ENCODE measurements at places on chromosomes 16 and 17.

DNA sequence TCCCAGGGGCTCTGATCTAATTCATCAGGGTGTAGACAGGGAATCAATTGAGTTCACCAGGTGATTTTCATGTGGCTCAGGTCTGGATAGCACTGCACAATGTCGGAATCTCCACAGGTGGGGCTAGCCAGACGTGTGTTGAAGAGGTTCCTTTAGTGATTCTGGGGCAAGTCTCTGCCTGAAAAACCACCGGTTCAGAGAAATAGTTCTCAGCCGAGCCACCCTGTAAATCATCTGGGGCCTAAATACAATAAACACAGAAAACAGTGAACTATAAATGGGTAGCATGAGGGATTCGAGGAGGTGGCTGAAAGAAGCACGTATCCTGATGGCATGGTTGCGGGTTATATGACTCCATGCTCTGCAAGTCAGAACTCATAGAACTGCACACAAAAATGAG lies 21.3 kb downstream of the ASPA start:
- H3K27me3 ChIP-seq: no peaks in the 10 kb centered on the region
- no peaks in the 10 kb centered on the region for H3K4me1 ChIP-seq
- H3K4me3 ChIP-seq: no peak overlapping the region
- H3K36me3 ChIP-seq: no peaks in the 10 kb centered on the region

DNA sequence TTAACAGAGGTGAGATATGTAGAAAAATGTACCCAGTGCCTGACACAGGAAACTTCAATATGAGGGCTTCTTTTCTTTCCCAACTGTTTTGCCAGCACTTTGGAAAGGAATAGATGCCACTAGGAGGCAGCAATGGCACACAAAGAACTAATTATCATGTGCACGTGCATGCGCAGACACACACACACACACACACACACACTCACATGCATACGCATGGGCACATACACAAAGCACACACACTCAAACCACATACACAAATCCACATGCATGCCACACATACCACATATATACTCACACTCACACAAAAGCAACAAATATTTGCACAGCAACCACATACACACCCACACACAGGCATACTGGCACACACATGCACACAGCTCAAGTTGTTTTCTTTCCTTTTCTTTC lies 8.8 kb upstream of the CEP112 start:
- no peaks in the 10 kb centered on the region for H3K36me3 ChIP-seq
- H3K27ac ChIP-seq: no peak overlapping the region
- peak; percentile 60 for DNase-seq
- H3K27me3 ChIP-seq: no peaks in the 10 kb centered on the region
- no peak overlapping the region for H3K4me3 ChIP-seq

DNA sequence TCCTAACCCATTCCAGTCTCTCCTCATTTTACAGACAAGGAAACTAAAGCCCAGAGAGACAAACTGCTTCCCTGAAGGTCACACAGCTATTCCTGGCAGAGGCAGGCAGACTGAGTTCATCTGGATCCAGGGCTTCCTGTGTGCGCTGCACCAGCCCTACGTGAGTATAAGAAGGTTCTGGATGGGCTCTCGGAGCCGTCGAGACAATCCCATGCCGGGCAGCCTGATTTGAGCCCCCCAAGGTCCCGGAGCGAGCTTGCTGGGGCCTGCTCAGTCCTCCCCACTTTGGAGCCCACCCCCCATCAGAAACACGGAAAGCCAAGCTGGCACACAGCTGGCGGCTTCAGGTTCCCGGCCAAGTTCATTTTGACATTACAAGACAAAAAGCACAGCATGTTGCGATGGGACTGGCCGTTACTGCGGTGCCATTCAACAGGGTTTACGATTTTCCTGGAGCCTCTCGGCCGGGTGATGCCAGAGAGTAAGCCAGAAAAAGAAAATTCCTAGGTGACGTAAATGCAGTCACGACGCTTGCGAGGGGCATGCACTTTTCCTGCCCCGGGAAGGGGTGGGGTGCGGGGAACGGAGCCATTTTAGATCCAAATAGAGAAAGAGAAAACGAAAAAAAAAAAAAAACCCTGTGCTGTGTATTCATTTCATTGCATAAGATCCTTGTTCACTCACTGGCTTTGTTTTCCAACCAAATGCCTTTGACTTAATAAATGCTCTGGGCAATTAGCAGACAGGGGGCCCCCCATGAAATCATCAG lies 167.1 kb upstream of the FOXF1 start:
- H3K27me3 ChIP-seq: no peaks in the 10 kb centered on the region
- H3K36me3 ChIP-seq: no peaks in the 10 kb centered on the region
- DNase-seq: peak; percentile 82
- peak overlapping the region; percentile 91 for H3K27ac ChIP-seq
- H3K4me3 ChIP-seq: no peak overlapping the region

GRCh38 chr16:8887952-8888560 lies 5.9 kb downstream of the LITAFD start:
- no peak overlapping the region for H3K27ac ChIP-seq
- no peak overlapping the region for H3K4me3 ChIP-seq
- H3K27me3 ChIP-seq: no peaks in the 10 kb centered on the region
- H3K4me1 ChIP-seq: peaks cover 57% of the 10 kb centered on the region
- H3K36me3 ChIP-seq: peaks cover 48% of the 10 kb centered on the region

DNA sequence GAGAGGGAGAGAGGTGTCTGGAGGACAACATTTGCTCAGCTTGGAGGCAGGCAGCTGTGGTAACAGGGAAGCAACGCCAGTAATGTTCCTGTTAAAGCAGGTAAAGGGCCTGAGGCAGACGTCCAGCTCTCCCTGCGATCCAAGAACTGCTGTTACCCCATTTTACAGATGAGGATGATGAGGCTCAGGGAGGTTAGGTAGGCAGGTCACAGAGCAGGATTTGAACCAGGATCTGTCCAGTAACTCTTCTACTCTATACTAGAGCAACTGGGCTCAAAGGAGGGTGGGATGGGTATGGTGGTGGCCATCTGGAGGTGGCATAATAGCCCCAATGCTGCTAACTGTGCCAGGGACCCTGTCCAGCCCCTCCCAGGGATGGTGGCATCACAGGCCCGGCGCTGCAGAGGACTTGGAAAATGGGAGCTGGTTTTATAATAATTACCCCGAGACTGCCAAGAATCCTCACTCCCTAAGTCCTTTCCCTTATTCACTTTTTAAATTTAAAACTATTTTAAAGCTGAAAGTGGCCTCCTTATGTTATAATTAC lies 12.0 kb downstream of the CA7 start:
- no peaks in the 10 kb centered on the region for H3K36me3 ChIP-seq
- no peak overlapping the region for H3K27ac ChIP-seq
- no peak overlapping the region for H3K4me3 ChIP-seq
- no peak for DNase-seq

DNA sequence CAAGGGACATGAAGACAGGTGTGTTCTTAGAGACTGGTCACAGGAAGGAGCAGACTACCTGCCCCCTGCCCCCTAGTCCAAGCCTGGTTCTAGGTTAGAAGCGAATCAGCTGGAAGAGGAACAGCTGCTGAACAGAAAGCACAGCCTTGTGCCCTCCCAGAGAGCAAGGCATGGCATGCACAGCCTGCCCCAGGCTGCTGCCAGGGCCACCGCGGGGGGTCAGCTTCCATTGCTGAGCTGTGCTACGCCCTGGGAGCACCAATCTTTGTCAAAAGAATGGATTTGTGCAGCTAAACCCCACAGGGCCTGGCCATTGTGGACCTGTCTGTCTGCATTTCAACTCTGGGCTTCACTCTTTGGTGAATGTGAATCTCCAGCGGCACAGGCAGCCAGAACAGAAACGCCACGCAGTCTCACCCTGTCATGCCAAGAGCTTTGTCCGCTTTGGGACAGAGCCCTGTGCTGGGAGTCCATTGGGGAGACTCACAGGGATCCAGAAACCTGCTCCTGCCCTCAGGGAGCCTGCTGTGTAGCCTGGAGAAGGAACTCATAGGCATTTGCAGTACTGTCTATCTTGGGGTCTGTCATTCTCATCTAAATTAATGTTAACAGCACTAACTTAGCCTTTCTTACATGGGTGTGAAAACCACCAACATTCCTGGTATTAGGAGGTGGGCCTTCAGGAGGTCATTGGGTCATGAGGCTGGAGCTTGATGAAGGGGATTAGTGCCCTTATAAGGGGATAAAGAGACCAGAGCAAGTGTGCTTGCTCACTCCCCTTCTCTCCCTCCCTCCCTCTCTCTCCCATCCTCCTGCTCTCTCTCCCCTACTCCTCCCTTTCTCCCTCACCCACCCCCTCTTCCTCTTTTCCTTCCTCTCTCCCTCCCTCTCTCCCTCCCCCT lies 25.6 kb upstream of the CDRT4 start:
- no peak for DNase-seq
- H3K27ac ChIP-seq: no peak overlapping the region
- H3K36me3 ChIP-seq: no peaks in the 10 kb centered on the region
- H3K27me3 ChIP-seq: no peaks in the 10 kb centered on the region
- peaks cover 18% of the 10 kb centered on the region for H3K4me1 ChIP-seq

DNA sequence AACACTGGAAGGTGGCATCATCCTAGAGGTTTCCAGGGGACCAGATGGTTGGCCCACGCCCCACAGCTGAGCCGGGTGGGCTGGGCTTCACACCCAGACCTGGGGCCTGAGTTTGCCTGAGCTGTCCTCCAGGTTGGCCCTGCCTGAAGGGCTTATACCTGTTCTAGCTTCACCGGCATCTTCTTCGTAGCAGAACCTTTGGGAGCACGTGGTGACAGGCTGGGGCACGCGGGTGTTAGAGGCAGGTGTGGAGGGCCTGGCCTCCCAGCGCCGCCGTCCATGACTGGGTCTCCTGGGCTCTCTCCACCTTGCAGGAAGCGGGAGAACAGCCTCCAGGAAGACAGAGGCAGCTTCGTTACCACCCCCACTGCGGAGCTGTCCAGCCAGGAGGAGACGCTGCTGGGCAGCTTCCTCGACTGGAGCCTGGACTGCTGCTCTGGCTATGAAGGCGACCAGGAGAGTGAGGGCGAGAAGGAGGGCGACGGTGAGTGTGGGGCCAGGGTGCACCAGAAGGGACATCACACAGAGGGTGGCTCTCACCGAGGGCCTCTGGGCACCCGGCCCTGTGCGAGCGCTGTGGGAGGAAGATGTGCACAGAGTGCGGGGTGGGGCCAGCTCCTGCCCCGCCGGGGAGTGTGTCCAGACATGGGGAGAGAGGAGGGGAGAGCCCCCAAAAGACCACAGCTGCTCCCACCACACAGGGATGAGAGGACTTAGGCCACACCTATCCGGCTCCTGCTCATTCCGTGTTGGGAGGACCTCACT lies 4.6 kb upstream of the TEDC2 start:
- H3K4me3 ChIP-seq: no peak overlapping the region
- DNase-seq: no peak
- H3K4me1 ChIP-seq: peaks cover 12% of the 10 kb centered on the region
- peaks cover 92% of the 10 kb centered on the region for H3K36me3 ChIP-seq

GRCh38 chr16:31423241-31423640 lies 4.9 kb downstream of the COX6A2 start:
- no peak overlapping the region for H3K4me3 ChIP-seq
- H3K4me1 ChIP-seq: no peaks in the 10 kb centered on the region
- H3K36me3 ChIP-seq: no peaks in the 10 kb centered on the region

DNA sequence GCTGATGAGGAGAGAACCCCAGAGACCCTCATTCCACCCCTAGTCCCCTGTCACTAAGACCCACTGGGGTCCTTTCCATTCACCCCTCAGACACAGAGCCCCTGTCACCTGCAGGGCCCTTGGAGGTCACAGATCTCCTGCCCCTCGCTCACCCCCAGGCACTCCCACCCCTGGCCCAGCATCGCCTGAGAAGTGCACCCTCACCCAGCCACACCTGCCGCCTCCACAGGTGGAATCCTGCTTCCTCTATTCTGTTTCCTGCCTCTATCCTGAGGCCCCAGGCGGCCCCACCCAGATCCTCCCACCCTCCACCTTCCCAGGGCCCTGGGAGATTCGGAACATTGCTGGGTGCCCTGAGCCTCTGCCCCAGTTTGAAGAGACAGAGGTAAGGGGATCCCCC lies 13.8 kb upstream of the KRT17 start:
- H3K4me1 ChIP-seq: peaks cover 58% of the 10 kb centered on the region
- H3K4me3 ChIP-seq: no peak overlapping the region
- no peak overlapping the region for H3K27ac ChIP-seq
- no peaks in the 10 kb centered on the region for H3K27me3 ChIP-seq

Data from SJSA1 (cell line).